ENCODE measurements at places on chromosomes 6 and 20.

- no peak for DNase-seq
Observed at GRCh38 chr20:39216195-39216594, 254.1 kb downstream of the DHX35 start.

DNA sequence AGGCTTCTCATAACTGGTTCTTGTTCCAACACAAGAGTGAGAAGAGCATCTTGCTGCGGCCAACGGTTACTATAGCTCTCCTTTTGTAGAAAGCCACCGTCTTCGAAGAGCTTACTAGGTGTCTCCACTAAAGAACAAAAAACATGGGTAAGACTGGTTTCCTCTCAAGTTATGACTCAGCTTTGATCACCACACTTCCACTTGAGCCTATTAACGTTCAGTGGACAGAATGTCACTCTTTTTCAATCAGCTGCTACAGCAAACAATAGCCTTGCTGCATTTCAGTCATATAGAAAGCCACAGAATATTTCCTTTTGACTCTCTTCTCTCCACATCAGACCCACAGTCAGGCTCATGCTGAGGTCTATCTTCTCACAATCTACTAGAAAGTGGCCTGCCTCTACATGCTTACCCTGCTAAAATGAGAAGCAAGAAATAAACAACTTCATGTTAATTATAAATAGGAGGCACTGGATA lies 243.5 kb upstream of the PREP start:
- no peak for DNase-seq

GRCh38 chr6:56484669-56485068 lies 158.0 kb downstream of the DST start:
- DNase-seq = no peak

- DNase-seq = no peak
Observed at GRCh38 chr6:143107911-143108761, 47.4 kb downstream of the AIG1 start.

- no peak for DNase-seq
Observed at GRCh38 chr6:7108964-7109836, 1.4 kb downstream of the RREB1 start.

DNA sequence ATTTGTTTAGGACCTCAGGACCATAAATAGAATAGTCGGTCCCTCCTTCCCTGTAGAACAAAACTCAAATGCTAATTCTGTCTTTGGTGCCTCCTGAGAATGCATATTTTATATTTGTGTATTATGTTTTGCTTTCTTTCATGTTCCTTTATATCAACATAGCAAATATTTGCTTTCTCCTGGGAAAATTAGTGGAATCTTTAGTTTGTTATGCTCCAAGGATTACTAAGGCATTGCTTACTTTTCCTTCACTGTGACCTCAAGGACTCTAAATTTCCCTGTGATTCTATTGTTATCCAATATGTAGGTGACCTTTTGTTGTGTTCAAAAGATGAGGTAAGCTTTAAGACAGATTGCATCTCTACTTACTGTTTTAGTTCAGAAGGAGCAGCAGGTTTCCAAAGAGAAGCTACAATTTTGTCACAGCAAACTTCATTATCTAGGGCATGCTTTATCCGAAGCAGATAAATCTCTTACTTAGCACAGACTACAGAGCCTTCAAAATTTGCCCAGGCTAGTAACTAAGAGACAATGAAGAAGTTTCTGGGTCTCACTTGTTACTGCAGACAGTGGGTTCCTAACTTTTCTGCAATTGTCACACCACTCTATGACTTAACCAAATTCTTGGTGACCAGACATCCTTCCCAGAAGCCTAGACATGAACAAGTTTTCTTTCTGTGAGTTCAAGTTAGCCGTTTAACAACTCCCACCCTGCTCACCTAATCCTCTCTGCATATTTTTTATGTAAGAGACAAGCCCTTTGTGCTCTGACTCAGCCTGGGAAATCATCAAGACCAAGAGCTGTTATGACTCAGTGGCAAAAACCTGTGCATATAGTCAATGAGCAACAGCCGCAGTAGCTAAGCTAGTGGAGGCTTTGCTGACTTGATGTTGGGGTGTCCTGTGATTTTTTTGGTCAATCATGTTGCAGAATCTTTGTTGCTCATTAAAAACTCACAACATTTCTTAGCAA lies 378.8 kb downstream of the QKI start:
- DNase-seq = peak; percentile 33

GRCh38 chr20:53691060-53691810 lies 97.6 kb upstream of the ZNF217 start:
- DNase-seq = no peak

DNA sequence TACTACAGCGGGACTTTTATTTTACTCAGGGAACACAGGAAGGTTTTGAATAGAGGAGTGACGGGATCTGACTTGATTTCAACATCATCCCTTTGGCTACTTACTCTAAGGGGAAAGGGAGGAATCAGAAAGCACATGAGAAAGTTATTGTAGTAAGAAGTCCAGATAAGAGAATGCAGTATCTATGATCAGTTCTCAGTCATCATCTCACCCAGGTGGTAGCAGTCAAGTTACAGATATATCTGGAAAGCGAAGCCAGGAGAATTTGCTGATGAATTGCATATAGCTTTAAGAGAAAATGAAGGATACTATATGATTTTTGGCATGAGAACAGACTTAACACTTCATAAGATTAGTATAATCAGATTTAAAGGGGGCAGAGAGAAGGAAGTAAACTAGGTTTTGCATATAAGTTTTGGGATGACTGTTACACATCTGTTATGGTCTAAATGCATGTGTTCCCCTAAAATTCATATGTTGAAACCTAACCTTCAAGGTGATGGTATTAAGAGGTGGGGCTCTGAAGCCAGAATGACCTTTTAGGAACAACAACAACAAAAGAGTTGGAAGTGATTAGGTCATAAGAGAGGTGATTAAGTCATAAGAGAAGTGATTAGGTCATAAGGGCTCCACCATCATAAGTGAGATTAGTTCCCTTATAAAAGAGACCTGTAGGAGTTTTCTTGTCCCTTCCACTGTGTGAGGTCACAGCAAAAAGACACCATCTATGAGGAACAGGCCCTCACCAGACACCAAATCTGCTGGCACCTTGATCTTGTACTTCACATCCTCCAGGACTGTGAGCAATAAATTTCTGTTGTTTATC lies 6.7 kb downstream of the RAD21L1 start:
- DNase-seq = no peak

- DNase-seq = peak; percentile 34
Observed at GRCh38 chr6:14711056-14711703, 534.7 kb upstream of the JARID2 start.

- DNase-seq = no peak
Observed at GRCh38 chr6:143149771-143150170, 89.1 kb downstream of the AIG1 start.

GRCh38 chr6:136734977-136735376 lies 57.3 kb downstream of the MAP3K5 start:
- DNase-seq = no peak

DNA sequence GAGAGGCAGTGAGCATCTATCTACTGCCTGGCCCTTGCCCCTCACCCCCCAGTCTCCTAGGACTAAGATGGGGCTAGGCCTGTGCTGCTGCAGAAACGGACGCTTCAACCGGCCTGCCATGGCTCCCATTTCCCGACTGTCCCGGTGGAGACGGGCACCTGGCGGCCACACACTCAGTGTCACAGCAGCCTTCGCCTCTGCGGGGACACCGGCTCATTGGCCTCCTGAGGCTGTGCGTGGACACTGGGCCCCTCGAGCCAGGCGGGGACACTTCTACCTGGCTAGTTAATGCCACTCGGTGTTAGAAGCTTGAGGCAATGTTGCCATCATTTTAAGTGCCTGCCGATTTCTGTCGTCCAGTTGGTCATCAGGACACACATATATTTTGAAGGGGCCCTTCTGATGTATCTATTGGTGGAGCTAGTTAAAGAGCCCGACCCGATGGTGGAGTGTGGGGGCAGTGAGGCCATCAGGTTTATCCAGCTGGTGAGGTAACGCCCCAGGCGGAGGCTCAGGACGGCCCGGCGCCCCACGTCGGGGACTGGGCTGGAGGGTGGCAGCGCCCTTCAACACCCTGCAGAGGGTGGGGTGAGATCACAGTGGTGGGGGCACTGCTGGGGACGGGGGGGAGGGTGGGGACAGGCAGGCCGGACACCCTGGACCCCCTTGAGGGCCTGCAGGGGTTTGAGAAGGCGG lies 58.9 kb upstream of the GATA5 start:
- no peak for DNase-seq

- no peak for DNase-seq
Observed at GRCh38 chr20:36061754-36062153, 92.8 kb upstream of the EPB41L1 start.

GRCh38 chr6:168865-169455 lies 123.3 kb upstream of the DUSP22 start:
- DNase-seq = no peak

- DNase-seq = no peak
Observed at GRCh38 chr20:49765846-49766541, 46.6 kb upstream of the SLC9A8 start.

DNA sequence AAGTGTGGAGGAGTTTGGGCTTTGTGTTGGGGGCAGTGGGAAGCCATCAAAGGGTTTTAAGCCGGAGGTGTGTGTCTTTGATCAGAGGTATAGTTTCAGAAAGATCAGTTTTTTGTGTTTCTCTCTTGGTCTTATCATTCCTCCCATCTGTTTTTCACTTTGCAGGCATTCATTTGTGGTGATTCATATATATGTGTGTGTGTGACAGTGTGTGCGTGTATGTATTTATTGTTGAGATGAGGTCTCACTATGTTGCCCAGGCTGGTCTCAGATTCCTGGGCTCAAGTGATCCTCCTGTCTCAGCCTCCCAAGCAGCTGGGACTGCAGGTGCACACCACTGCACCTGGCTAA lies 11.1 kb upstream of the SERINC3 start:
- DNase-seq = no peak

GRCh38 chr20:58818586-58819285 lies 32.0 kb downstream of the GNAS-AS1 start:
- no peak for DNase-seq

DNA sequence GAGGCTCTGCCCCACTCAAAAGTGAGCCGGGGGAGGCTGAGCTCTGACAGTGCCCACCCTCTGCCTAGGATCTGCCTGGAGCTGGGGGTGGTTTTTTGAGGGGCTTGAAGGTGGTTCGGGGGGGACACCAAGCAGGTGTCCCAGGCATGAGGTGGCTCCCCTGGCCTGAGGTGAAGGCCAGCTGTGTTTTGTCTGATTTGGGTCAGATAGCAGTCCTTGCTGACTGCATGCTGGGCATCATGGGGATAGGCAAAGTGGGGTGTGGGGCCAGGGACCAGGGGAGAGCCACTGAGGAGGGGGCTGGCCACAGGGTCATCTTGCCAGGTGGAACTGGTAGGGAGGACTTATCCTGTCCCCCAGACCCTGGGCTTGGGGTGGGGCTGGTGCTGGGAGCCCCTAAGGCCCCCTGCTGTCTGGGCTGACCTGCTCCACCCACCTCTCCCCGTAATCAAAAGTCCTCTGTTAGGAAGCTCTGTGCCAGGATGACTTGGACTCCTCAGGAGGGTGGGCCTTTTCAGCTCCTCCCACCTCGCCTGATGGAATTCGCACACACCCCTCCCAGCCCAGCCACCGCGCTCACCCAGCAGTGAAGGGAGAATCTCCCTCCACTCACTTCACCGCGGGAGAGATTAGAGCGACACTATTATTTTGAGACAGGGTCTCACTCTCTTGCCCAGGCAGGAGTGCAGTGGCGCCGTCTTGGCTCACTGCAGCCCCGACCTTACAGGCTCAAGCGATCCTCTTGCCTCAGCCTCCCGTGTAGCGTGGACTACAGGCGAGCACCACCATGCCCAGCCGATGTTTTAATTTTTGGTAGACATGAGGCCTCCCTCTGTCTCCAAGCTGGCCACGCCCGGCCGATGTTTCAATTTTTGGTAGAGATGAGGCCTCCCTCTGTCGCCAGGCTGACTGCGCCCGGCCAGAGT lies 1.5 kb upstream of the COL9A3 start:
- no peak for DNase-seq

- no peak for DNase-seq
Observed at GRCh38 chr20:47356220-47356525, 326 bp downstream of the ZMYND8 start.

- no peak for DNase-seq
Observed at GRCh38 chr6:108793516-108794251, 54.5 kb upstream of the ARMC2 start.

DNA sequence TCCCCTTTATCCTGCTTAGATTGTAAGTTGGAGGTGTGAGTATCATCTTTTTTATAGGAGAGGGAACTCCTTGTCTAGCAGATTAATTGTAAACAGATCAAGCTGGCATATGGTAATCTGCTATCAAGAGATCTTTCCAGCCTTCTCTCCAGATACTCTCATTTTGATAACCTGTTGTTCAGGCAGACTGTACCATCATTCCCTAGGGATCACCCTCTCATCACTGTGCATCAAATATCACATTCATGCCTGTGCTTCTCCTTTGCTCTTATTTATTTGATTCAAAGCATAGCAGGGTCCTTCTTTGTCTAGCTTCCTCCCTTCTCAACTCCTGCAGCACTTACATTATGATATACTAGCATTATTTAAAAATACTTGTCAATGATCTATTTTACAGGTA lies 73.8 kb downstream of the LRRC1 start:
- DNase-seq = no peak

DNA sequence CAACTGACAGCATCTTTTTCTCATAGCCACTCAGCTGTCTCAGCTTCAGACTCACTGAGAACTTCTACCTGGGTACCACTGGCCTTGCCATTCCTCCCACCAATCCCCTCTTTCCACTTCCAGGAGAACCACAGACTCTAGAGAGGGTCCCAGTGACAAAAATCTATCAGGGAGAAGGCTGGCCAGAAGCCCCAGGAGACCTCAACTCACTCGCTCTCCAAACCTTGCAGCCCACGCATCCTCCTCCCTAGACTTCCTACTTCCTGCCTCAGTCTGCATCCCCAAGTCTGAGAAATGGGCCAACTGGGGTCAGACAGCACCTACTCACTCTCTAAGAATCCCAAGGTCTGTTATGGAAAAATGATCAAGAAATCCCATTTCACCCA lies 1.2 kb downstream of the TMEM239 start:
- no peak for DNase-seq

DNA sequence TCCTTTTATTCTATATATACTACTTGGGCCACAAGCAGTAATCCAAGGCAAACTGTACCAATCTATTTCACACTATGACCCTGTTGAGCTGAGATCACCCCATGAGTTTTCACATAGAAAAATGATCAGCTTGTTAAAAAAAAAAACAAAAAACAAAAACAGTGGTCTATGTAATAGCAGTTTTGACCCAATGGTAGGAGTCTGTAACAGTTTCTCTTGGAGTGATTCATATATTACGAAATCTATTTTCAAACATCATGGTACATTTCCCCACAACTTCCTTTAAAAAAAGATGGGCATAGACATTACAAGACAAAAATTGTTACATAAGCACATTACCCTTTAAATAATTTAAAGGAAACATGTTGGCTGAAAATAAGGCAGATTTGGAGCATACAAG lies 78.1 kb downstream of the PRSS35 start:
- no peak for DNase-seq

GRCh38 chr6:131005439-131006016 lies 57.5 kb downstream of the EPB41L2 start:
- no peak for DNase-seq

- no peak for DNase-seq
Observed at GRCh38 chr6:137097526-137097925, 52.8 kb upstream of the IL20RA start.

- no peak for DNase-seq
Observed at GRCh38 chr6:109253366-109253765, 128.9 kb downstream of the CD164 start.

Measured in T1000 (cell line).